SW480 (cell line): ENCODE measurements at places on chromosomes 16 and 17.

GRCh38 chr17:35969558-35970380, 11.5 kb downstream of the CCL16 start:
- DNase-seq = peak; percentile 64

- no peak for DNase-seq
Observed at GRCh38 chr17:48563385-48563838, 14.7 kb downstream of the HOXB4 start.

DNA sequence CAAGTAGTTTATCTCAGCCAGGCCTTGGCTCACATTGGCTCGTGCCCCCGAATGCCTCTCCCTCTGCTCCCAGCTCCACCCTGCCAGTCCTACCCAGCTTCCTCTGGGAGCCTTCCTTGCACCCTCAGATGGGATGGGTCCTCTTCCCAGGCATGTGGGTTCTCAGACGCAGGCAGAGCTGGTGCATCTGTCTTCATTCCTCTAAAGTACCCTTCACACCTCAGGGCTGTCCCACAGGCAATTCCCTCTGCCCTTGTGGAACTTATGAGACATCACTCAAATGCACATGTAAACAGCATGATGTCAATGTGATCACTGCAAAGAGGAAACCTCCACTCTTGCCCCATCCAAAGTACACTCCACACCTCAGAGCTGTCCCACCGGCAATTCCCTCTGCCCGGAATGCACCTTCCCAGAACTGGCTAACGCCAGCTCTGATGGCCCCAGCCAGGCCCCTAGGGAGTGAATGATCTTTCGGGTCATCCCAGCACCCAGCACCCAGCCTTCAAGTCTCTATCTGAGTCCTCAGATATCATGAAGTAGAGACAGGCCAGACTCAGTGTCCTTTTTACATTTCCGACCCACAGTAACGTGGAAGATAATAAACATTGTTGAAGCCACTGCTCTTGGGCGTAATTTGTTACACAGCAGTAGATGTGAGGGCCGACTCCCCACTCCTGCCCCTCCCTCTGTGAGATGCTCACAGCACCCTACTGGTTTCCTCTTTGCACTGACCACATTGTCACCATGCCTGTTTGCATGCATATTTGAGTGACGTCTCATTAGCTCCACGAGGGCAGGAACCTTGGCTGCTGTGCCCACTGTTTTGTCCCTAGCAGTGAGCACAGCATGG, 85.4 kb downstream of the N4BP1 start:
- DNase-seq = no peak

- no peak for DNase-seq
Observed at GRCh38 chr17:51912939-51913338, 245.6 kb downstream of the CA10 start.

- DNase-seq = no peak
Observed at GRCh38 chr16:4813251-4814003, 11.0 kb upstream of the ROGDI start.

DNA sequence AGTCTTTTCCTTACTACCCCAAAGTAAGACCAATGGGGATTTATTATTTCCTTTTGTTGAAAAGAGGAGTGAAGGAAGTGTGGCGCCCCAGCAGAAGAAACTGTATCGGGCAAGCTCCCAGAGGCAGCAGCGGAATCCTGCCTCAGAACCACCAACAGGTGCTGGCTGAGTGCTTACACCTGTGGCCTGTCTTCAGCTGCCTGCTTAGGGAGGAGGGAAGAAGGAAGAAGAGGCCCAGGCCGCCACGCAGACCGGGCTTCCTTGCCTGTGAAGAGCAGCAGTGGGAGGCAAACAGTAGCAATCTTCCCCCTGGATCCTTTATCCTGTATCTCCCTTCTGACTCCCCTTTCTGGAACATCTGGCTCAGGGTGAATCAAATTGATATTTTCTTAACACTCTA, 134.7 kb downstream of the AATF start:
- no peak for DNase-seq
